AG20443 (cell line): ENCODE measurements at places on chromosomes 1 and 21.

DNA sequence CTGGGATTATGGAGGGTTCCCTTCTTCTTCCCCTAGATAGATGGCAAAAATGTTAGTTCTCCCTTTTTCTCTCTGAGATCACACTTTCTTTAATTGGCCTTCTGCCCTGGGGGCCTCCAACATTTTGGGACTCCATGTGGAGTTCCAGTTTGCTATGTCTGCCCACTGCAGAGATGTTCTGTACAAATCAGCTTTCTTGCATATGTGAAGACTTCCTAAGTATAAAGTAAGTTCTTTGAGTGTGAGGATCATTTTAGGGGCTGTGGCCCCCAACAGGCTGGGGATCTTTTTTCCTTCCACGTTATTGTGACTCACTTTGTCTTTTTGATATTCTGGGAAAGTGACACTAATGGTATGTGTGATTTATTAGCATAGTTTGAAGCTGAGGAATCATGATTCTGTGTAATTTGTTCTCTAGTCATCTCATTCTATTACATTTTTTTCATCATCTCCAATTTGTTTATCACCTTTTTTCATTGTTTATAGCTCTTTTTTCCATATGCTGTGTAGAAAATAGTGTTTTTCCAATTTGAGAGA is 48.2 kb downstream of the HHAT start:
- DNase-seq = no peak

DNA sequence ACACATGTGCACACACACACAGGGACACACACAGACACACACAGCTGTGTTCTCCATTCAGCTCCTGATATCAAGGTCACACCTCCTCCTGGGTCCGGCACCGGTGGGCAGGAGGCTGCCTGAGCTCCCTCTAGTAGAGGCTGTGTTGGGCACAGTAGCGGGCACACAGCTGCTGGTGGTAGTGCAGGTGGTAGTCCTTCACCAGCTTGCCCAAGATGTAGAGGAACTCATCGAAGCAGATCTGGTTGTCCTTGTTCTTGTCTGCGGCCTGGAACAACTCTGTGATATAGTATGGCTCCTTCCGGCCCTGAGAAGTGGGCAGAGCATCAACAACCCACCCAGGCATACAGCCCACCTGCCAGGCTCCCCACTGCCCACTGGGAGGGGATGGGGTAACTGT is 5.6 kb upstream of the S100A8 start:
- DNase-seq = no peak

DNA sequence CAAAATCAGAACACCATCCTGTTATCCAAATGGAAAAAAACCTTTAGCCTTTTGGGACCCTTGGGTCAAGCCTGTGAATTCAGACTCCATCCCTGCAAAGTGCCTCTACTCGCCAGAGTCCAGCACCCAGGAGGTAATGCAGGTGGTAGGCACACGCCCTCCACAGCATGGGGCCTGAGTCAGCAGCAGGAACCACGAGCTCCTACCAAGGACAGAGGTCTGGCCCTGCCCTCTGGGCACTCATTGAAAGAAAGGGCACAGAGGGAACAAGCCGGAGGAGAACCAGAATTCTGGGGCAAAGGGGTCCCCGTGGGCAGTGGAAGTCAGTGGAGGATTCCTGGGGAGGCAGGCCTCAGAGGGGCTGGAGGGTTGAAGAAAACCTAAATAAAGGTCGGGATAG is 438.1 kb downstream of the NPHP4 start:
- no peak for DNase-seq

DNA sequence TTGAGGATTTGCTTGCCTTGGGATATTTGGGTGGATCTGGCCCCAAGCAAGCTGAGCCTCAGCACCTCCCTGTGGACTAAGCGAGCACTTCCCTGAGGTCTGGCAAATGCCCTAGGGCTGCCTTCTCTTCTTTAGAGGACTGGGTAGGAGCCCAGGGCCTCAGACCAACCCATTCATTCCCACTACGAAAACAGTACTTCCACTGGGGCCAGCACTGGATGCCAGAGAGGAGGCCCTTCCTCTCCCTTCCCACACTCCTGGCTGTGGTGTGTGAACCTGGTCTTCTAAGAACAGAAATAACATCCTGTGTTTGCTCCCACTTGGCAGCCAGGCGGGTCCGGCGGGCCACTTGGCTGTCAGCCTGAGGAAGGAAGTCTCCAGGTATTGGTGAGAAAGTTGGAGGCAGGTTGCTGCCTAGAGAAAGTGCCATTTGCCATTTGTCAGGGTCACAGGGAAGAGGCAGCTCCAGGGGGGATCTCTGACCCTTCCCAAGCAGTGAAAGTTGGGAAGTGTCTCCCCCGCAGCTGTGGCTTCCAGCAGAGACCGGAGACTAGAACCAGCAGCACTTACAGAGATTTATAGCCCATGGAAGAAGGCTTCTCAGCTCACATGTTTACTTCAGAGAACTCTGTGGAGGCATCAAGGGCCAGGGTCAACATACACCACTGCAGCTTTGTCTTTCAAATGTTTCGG is 323.5 kb downstream of the SIPA1L2 start:
- peak; percentile 32 for DNase-seq

DNA sequence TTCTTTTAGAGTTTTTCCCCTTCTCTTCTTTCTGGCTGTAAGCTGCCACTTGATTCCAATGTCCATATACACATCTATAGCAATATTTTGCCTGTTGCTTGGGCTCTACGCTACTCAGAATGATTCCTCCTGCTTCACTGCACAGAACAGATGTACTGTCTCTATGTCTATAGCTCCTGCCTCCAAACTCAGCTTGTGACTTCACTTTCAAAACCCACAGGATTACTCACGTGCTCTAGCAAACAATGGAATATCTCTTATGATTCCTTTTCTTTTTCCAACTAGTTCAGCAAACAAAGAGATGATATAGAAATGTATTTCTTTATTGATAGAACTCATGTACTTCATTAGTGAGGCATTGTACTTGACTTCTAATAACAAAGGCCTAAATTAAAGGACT is 80.5 kb upstream of the SOX13 start:
- DNase-seq = no peak
